Astrocyte (in vitro differentiated cells and primary cell): ENCODE measurements at places on chromosomes 1 and 21. TPM values are rescaled to one million over a fixed set of nuclear protein-coding genes. Genes with fewer than 3 reads are reported as not detected.

- no peak for DNase-seq
Observed at GRCh38 chr21:45082736-45083135, 8.4 kb downstream of the ADARB1 start.

- no peak for DNase-seq
Observed at GRCh38 chr1:111850109-111850508, 94.4 kb downstream of the DDX20 start.

GRCh38 chr1:39788758-39789570, at the start of gene BMP8B:
BMP8B (minus strand) TSS chr1:39788865; CDS start chr1:39788485, 380 bp downstream.
- DNase-seq, result no peak

GRCh38 chr1:151846062-151846568, 6.5 kb upstream of the C2CD4D start:
- peak; percentile 39 for DNase-seq

- DNase-seq, result no peak
Observed at GRCh38 chr21:15703932-15704331, 25.9 kb upstream of the USP25 start.

- DNase-seq, result peak; percentile 9
Observed at GRCh38 chr1:61993331-61993961, 201.2 kb upstream of the L1TD1 start.

GRCh38 chr1:121518726-121519041, 333.9 kb downstream of the SRGAP2C start:
- no peak for DNase-seq

- no peak for DNase-seq
Observed at GRCh38 chr1:30688920-30689794, 34.2 kb downstream of the MATN1 start.

GRCh38 chr1:39902460-39902807, 717 bp upstream of the MYCL start:
- DNase-seq, result no peak

- no peak for DNase-seq
Observed at GRCh38 chr1:153507926-153508583, 27.7 kb downstream of the S100A6 start.

GRCh38 chr1:4755864-4756504, 101.6 kb downstream of the AJAP1 start:
- DNase-seq, result no peak

DNA sequence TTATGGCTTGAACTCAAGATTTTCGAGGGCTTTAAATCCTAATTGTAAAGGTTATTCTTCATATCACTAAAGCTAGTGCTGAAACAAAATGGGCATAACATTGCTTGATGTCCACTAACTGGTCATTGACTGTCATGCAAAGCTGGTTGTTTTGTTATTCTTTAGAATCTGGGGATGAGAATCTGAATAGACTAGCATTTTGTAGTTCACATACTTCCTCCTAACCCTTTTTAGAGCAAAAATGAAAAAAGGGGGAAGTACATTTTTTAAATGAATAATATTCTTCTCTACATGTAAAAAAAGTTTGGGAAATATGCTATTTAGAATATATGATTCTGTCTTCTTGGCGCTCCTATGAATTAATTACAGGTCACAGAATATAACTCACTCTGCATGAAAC, 72.2 kb upstream of the HMCN1 start:
- no peak for DNase-seq

GRCh38 chr21:44334329-44335030, 4.7 kb downstream of the CFAP410 start:
- DNase-seq, result no peak

- no peak for DNase-seq
Observed at GRCh38 chr1:175824079-175824478, 80.7 kb upstream of the TNR start.

GRCh38 chr1:186404454-186405051, 28.9 kb downstream of the ODR4 start:
- peak; percentile 50 for DNase-seq

GRCh38 chr21:35298757-35299156, 249.7 kb upstream of the RUNX1 start:
- no peak for DNase-seq

DNA sequence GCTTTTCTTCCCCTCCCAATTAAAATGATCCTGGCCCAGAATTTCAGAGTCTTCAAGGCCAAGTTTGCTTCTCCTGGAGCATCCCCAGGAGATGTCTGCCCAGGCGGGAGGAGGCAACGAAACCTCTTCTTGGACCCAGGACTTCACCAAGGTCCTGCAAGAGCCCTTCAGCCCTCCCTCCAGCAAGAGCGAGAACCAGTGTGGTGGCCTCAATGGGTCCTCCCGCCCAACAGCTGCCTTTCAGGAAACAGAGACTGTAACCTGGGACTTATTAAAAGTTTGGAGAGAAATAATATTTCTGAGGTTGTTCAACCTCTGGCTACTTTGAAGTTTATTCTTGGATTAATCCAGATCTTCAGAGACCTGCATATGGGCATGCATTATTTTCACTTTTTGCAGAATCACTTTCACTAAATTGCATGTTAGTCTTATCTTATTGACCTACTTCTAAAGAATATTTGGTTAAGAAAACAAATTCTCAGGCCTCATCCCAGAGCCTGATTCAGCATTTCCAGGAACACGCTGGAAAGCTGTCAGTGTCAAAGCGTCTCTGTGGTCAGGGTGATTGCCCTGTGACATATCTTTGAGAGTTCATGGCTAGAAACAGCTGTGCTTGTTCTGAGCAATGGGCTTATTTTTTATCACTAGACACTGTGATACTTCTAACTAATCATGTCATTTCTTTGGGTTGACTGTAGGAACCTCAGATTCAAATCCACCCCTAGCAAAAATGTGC, 66.0 kb upstream of the CLDN14 start:
- peak; percentile 62 for DNase-seq

- DNase-seq, result no peak
Observed at GRCh38 chr1:22601610-22602009, 34.8 kb upstream of the C1QA start.

- no peak for DNase-seq
Observed at GRCh38 chr1:205594846-205595245, 37.0 kb downstream of the ELK4 start.

- DNase-seq, result no peak
Observed at GRCh38 chr21:41188486-41189149, 20.7 kb downstream of the BACE2 start.

DNA sequence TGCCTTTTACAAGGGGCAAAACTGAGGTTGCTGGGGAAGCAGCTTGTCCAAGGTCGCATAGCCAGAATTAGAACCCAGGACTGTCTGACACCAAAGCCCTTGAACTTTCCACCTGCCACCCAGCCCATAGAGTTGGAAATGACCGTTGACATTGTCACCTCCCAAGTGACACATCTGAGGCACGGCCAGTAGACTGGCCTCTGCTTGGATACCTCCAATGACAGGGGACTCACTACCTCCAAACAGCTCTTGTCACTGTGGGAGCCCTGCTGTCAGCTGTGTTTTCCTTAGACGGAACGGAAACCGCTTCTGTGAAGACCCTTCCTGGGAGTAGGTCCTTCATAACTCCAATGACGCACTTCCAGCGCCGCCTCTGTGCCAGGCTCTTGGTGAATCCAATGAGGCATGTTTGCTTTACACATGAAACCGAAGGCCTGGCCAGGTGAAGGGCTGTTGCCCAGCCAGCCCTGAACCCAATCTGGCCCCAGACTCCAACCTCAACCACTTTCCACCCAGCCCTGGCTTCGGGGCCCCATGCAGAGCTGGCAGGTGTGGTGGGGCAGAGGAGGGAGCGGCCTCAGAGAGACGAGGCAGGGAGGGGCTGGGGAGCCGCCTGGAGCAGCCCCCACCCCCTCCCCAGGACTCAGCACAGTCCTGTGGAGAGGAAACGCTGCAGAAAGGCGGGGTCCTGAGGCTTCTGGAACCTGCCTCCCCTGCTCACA, 109.2 kb upstream of the IFFO2 start:
- no peak for DNase-seq

DNA sequence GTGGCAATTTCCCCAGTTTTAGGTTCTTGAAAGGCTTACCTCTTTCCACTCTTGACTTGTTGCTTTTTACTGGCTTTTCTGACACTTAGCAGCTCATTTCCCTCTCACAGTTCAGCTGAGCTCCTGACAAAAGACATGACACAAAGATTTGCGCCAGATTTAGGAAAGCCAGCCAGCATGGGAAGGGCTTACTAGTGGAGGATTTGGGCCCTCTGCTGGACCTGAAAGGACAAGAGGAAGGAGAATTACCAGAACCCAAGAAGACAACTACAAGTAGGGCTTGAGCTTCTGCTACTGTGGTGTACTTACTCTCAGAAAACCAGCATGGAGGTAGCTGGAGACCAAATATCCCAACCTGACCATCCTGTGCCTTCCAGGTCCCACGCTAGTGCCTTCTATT, 784.5 kb downstream of the BRINP3 start:
- no peak for DNase-seq

Gene GNAT2
- not detected in 2 replicates for total RNA-seq

Gene VAV3
- 1.9 and 2.6 TPM in 2 replicates for total RNA-seq

Gene PLA2G2A
- total RNA-seq, result not detected in 2 replicates

Gene TNNI3K
- 0.45 TPM in 1 of 2 replicates, not detected in the other for total RNA-seq

Gene HES3
- not detected in 2 replicates for total RNA-seq

Gene SELENBP1
- total RNA-seq, result 7.2 and 7.3 TPM in 2 replicates

Gene TMCC2
- total RNA-seq, result 10.6 and 10.8 TPM in 2 replicates

Gene RGS13
- not detected in 2 replicates for total RNA-seq

Gene TMEM51
- total RNA-seq, result 6.9 TPM in 2 replicates

Gene HSD17B7
- 8.0 and 10.9 TPM in 2 replicates for total RNA-seq
